ENCODE measurements at places on chromosomes 2 and 18. TPM values are rescaled to one million over a fixed set of nuclear protein-coding genes. Genes with fewer than 3 reads are reported as not detected.

DNA sequence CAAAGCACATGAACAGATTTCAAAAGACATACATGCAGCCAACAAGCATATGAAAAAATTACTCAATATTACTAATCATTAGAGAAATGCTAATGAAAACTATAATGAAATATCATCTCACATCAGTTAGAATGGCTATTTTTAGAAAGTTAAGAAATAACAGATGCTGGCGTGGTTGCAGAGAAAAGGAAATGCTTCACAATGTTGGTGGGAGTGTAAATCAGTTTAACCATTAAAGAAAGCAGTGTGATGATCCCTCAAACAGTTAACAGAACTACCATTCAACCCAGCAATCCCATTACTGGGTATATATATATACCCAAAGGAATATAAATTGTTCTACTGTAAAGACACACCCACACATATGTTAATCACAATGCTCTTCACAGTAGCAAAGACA lies 117.7 kb upstream of the SETBP1 start:
- DNase-seq: no peak

DNA sequence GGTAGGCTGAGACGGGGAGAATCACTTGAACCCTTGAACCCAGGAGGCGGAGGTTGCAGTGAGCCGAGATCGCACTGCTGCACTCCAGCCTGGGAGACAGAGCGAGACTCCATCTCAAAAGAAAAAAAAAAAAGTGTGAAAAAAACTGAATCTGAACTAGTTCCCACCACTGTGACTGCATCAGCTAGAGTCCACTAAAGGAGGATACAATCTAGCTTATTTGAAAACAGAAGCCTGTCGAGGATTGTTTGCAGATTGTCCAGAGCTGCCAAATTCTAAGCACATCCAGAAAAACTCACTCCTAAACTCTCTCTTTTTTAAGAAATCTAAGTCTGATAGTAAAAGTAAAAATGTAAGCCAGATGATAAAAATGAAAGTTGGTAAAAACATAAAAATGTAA lies 10.6 kb downstream of the GFPT1 start:
- no peak for DNase-seq

GRCh38 chr2:168632709-168633121 lies 169.7 kb upstream of the NOSTRIN start:
- no peak for DNase-seq

- DNase-seq: no peak
Observed at GRCh38 chr2:101773137-101773536, 75.6 kb downstream of the MAP4K4 start.

DNA sequence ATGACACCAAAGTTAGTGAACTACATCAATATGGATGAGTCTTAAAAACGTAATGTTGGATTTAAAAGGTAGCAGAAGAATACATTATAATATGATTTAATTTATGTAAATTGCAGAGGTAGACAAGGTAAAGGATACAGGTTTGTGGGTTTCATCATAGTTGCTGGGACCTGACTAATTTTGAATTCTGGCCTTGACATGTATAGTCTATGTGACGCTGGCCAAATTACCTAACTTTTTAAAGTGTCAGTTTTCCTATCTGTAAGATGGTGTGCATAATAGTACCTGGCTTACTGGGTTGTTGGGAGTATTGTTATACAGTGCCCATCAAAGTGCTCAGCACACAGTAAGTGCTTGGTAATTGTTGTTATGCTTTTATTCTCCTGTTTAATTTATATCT lies 34.5 kb downstream of the GALNT1 start:
- DNase-seq: no peak

- peak; percentile 26 for DNase-seq
Observed at GRCh38 chr2:41020358-41020757, 568.5 kb upstream of the SLC8A1 start.

DNA sequence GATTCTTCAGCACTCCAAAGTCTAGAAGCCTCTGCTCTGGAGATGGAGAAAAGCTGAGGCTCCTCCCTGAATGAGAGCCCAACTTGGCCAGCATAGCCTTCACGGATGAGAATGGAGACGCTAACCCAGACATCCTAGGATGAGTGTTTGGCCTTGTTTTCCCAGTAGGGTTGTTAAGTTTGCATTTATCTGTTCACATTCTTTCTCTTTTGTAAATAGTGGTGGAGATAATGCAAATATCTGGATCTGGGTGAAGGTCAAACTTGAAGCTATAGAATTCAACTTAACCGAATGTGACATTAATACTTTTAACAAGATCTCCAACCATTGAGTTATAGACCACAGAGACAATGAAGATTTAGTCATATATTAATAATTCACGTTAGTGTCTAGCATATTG lies 53.4 kb upstream of the BZW1 start:
- DNase-seq: no peak

DNA sequence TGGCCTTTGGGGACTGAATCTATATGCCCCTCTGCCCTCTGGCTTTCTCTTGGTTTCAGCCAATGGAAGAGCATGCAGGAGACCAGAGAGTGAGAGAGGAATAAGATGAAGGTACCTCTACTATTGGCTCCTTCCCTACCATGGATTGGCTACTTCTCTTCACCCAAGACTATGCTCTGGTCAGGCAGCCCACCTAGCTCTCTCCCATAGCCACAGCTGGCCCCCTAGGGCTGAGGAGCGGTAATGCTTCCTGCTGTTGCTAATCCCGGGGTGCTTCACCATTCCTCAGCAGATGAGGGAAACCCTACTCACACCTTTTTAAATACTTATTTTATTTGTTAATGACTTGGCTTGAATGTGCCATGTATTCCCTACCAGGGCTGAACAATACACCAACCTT lies 142.4 kb downstream of the MREG start:
- DNase-seq: no peak

GRCh38 chr18:13539050-13539449 lies 187.3 kb downstream of the FAM210A start:
- no peak for DNase-seq

DNA sequence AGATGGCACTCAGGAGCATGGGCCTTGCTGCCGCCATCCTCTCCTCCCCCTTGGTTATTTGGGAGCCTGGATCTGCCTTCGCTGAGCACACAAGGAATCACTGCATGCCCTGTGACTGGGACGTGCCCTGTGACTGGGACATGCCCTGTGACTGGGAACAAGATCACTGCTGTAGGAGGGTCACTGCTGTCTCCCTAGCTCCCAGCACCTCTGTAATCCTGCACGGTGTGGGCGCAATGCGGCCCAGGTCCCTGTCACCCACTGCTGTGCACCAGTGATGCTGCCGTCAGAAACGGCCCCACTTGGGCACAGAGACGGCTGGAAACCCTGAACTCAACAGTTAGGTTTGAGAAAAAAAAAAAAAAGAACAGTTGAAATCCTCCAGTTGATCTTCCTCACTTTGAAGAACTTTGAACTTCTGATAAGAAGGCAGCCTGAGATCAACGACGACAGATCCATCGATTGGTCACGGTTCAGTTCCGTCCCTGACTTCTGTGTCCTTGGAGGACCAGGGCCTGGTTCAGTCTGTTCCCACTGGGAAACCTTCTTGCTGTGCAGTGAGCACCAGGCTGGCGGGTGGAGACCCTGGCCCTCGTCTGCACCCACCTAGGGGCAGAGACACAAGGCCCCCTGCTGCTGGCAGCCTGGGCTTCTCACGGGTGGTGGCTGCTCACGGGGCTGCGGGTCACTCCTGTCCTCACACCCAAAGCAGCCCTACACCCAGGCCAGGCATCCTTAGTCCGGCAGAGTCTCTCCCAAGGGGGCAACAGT lies 125.9 kb downstream of the PXDN start:
- DNase-seq: no peak

DNA sequence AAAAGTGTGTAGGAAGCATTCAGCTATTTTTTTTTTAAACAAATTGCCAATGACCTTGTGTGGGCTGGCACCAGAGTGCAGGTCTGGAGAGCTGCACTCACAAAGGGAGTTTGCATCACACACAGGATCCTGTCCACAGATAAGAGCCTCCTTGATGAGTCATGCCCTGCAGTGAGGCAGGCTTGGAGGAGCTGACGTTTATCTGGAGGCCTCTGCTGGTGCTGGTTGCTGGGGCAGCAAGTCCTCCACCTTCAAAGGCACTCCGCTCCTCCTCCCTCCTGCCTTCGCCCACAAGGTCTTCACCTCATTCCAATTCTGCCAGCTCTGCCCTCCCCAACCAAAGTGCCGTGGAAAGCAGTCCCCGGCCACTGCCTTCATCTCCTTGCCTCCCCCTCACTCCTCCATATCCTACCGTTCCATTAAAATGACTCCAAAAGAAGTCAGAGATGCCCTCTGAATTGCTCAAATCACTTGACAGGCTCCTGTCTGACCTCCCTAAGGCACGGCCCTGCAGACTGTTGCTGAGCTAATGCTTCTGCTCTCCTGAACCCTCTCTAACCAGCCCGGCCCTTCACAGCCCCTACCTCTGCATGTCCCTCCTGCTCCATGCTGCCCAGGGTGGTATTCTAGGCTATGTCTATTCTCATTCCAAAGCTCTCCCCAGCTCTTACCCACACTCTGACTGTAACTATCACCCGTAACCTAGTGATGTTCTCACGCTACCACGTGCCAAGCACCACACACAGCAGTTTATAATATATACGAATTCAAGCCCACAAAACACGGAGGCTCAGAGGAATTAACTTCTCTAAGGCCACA lies 30.9 kb downstream of the LONRF2 start:
- no peak for DNase-seq

DNA sequence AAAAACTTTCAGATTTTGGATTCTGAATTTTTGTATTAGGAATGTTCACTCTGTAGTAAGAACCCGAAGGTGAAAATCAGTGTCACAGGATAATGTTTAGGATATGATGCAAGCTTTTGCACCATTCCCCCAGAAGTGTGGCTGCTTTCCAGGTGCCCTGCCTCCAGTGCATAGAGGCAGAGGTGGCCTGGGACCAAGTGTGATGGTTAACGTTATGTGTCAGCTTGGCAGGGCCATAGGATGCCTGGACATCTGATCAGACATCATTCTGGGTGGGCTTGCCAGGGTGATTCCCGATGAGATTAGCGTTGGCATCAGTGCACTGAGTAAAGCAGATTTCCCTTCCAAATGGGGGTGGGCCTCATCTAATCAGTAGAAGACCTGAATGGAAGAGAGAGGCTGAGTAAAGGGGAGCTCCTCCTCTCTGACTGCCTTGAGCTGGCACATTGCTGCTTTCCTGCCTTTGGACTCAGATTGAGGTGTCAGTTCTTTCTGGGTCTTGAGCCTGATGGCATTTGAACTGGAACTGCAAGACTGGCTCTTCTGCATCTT lies 177.4 kb upstream of the HS6ST1 start:
- no peak for DNase-seq

DNA sequence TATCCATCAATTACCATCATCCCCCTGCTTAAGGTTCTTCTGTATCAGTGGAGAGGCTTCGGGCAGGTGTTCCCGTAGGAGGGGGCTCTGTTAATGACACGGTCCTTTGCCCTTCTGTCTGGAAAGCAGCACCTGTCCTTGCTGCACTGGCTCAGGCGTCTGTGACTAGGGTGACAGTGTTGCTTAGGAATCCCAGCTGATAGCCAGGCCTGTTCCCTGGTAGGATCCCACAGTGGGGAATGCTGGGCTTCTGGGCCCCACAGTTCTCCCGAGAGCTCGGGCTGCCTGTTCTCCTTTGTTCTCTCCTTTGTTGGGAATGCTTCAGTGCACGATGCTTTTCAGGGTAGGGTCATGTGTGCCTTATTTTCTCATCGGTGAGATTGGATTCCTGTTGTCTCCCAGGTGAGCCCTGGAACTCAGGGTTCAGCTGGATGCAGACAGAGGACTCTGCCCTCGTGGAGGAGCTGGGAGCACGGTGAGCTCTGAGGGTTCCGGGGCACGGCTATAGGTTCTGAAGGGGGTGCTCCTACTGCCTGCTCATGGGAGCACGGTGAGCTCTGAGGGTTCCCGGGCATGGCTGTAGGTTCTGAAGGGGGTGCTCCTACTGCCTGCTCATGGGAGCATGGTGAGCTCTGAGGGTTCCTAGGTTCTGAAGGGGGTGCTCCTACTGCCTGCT lies 9.6 kb downstream of the SNTG2 start:
- DNase-seq: no peak

DNA sequence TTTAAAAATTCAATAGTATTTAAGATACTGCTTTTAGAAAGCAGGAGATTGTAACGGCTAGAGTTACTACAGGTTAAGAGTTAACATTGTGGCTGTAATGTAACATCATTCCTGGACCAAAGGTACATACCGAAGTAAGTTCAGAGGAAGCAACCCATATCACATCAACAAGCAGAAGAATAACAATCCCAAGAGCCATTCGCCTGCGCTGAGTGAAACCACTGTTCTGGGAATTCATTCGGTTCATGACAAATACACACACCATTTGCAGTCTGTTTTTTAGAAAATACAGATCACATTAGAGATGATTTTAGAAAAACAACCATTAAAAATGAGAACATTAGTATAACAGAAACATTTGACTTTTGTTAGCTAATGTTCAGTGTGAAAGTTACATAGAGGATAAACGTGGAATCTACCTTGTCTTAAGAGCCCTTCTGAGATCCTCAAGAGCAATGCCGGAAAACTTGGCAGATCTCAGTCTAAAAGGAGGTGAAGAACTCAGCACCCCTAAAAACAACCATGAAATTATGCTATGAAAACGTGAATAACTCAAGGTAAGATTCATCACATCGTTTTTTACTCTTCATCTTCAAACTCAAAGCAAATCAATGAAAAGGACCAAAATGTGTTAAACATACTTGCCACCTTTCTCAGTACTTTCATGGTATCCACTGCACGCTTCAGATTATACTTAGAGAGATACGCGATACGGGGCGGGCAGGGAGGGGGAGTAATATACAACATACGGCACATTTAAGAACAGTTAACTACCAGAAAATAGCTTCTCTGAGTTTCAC lies 1.2 kb downstream of the SLC35F5 start:
- DNase-seq: peak; percentile 4

- no peak for DNase-seq
Observed at GRCh38 chr2:183162362-183162761, 38.1 kb downstream of the NUP35 start.

DNA sequence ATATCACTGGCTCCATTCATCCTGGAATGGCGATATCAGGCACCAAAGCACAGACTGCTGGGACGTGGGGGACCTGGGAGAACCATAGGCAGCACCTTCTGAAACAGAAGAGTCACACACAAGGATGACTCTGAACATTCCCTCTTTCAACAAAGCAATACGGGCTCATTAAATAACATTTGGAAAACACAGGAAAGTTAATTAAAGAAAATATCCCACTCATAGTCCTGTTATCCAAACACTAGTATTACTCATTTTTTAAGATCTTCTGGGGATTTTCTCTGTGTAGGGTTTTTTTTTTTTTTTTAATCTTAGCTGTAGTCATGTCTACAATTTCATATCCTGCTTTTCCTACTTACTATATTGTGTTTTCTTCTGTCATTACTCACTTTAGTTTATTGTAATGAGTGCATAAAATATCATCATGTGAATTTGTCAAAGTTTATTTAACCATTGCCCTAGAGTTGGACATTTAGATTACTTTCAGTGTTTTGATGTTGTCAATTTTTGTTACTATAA lies 70.0 kb upstream of the SP3 start:
- DNase-seq: no peak

- DNase-seq: no peak
Observed at GRCh38 chr2:29212009-29212408, 96.8 kb downstream of the CLIP4 start.

The CASP8 gene
- polyA plus RNA-seq: 11.4 TPM

The DSC1 gene
- polyA plus RNA-seq: not detected

The APLF gene
- polyA plus RNA-seq: 1.9 TPM

The SERPINB12 gene
- polyA plus RNA-seq: 0.32 TPM

The LOXHD1 gene
- 2.0 TPM for polyA plus RNA-seq
